SK-N-MC (cell line): ENCODE measurements at places on chromosomes 3 and 15.

DNA sequence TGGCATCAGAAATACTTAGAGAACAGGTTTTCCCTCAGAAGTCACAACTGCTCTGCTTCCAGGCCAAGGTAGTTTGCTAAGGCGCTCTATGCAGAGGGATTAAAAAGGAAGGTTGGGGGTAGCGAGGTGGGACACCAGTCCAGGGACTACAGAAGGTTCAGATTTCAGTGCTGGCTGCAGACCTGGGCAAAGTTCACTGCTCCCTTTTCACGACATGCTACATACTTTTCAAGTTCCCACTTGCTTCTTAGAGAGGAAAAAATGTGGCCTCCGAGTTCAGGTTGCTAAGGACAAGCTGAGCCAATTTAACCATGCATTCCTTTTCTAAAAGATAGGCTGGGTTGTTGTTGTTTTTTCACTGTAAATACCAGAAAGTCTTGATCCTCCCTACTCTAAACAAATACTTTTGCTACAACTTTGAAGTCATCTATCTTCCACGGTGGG, 158.6 kb upstream of the NR2F2 start:
- no peak for DNase-seq

- DNase-seq: no peak
These were observed 107.3 kb downstream of the MINAR1 start for GRCh38 chr15:79539401-79539800.

- DNase-seq: no peak
These were observed 23.8 kb upstream of the POLG start for GRCh38 chr15:89358435-89358754.

GRCh38 chr3:135987661-135988060, 22.1 kb downstream of the PPP2R3A start:
- no peak for DNase-seq

DNA sequence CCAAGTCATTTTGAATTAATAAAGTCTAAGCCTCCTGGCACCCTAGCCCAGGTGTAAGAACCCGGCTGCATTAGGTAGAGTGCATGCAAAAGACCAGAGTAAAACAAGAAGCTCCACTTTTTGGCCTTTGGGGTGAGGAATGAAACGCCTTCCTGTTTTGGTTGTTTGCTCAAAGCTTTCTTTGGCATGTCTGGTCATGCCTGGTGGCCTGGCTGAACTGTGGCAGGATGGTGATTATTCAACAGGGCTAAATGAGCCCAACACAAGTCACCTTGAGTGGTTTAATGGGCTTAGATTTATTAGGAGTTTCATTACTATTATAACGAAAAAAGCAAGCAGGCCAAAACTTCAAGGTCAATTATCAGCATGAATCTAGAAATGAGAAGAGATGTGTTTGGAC, 40.9 kb upstream of the LDHAL6B start:
- DNase-seq: no peak
